ENCODE measurements at places on chromosomes 11 and 22. TPM values are rescaled to one million over a fixed set of nuclear protein-coding genes. Genes with fewer than 3 reads are reported as not detected.

DNA sequence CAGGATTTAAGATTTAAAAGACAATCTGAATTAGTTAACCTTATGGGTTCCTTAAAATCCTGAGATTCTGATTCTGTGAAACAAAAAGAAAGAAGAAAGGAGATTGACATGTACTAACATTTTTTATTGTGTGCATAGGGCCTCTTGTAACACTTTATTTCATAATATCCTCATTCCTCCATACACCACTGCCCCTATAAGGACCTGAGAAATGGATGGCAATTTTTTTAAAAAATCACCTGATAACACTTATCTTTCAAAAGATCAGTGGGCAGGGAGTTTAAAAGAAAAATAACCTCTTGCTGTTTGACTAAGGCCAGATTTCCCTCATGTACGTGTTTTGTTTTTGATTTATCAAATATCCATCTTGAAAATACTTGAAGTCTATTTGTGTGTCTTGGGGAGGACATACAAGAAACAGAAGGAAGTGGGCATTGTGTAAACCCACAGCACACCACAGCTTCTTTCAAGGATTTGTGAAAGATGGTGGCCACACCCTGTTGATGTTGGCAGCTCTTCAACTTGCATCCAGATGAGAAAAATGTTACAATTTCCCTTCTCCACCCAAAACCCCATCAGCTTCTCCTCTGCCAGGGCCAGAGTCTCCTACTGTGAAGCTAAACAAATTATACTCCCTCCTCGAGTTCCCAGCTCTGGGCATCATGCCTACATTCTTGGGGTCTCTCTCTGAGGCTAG is 35.0 kb upstream of the MPEG1 start:
- DNase-seq = peak; percentile 45

DNA sequence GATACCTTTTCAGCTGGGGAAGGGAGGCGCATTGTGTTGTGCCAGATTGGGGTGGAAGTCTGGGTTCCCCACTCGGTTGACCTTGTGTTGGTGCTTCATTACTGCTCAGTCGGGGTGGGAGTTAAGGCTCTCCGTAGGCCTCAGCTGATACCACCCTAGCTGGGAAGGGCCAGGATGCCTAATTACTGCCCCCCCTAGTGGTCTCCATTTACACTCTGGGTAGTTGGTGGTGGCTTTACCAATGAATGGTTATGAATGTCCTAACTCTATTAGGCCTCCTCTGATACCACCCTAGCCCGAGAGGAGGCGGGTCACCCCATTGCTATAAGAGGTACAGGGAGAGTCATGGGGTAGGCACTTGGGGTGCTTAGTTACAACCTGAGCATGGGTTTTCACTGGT is 27.5 kb upstream of the HIKESHI start:
- DNase-seq = no peak

GRCh38 chr22:49659924-49660315 is 167.8 kb downstream of the BRD1 start:
- DNase-seq = no peak

SH3BP1 gene
- polyA plus RNA-seq = 0.89 TPM

C11orf16 gene
- polyA plus RNA-seq = not detected

GRCh38 chr11:12161137-12161536 is 50.7 kb downstream of the MICAL2 start:
- DNase-seq = no peak

Measured in GM23248 (cell line).